ENCODE measurements at places on chromosomes 7 and 10.

DNA sequence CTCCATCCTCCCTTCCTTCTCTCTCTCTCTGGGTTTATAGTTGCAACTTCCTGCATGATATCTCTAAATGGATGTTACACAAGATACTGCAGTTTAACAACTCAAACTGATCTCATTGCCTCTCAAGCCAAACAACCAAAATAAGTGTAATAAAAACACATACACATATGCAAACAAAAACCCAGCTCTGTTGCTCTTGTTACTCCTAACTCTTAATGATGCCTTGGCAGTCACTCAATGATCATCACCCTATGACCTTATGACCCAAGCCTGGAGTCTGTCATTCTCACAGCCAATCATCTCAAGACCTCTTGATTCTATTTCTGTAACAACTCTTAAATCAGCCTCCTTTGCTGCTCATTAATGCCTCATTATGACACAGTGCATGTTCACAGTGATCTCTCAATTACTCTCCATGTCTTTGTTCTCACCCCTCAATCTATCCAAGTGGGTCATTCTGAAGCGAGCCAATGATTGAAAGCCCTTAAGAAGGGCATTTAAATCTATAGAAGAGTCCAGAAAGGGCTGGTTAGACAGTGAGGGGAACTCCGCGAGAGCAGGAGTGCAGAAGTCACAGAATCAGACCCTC is 210.9 kb downstream of the INHBA start:
- no peak for DNase-seq

DNA sequence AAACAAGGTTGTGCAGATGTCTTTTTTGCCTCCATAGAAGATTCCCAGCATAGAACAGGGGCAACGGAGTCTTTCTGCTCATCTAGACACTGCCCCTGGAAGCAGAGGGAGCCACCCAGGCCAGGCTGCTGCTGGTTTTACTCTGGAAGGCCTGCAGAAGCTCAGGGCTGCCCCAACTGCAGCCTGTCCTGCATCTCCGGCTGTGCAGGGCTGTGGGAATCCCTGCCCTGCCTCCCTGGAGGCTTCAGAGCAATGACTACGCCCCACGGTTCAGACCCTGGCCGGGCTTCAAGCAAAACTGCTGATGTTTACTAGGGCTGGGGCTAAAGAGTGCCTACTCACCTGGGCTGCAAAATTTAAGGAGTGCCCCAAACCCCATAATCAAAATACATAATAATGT is 43.9 kb downstream of the GHRHR start:
- DNase-seq, result no peak

DNA sequence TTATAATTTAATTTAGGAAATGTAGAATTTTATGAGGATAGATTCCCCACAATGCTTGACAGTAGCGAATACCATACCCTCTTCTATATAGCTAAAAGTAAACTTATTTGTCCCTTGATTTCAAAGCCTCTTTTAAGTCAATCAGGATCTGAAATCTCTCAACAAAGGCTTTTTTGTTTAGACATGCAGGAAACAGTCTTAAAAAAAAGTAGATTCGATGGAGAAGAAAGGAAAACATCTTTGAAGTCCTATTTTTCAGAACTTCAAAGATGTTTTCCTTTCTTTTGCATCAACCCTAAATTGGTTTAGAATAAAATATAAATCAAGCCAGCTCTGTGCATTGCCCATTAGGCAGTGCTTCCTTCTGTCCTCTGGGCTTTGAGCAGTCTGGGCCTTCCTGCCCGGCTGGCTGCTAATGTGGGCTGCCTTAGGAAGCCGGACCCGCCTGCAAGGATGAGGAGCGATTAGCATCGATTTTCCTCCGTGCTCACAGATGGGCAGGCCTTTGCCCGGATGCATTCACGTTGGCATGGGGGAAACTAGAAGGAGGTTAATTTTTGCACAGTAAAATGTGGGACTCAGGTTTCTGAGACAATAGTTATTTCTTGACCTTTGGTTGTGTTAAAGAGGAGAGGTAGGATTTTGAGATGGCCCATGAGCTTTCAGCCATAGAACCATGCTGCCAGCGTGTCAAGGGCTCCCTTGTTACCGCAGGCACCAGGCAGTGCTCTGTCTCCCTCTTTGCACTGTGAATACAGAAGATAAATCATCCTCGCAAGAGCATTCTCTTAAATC is 15.5 kb downstream of the MSRB2 start:
- no peak for DNase-seq

GRCh38 chr7:134908289-134908688 is 78.0 kb upstream of the AGBL3 start:
- DNase-seq, result no peak

GRCh38 chr7:121278120-121279021 is 50.4 kb upstream of the WNT16 start:
- no peak for DNase-seq

- no peak for DNase-seq
Measured at GRCh38 chr7:104054362-104054761, 64.9 kb upstream of the RELN start.

DNA sequence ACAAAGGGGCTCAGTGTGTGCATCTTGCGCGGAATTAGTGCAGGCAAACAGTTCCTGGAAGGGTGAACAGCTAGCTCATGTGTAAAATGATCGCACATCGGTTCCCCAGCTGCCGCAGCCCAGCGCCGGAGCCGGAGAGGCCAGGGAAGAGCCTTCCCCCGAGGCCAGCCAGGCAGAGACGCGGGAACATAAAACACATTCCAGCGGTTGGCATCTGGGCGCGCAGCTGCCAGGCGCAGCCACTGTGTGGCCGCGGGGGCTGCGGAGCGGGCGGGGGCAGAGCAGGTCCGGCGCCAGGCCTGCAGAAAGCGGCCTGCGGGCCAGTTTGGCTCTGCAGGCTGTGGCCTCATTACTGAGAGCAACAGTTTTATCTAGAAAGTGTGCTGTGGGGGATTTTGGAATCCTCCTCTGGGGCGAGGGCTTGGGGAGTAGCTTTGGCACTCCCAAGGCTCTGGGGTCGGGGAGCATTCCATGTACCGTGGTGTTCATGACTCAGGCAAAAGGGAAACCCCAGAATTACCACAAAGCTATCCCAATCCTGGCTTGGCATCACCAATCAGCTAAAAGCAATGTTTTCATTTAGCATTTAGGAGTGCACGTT is 74.3 kb downstream of the SAMD9 start:
- DNase-seq, result no peak

GRCh38 chr10:4315551-4315950 is 510.5 kb upstream of the AKR1E2 start:
- DNase-seq, result no peak

- DNase-seq, result no peak
Measured at GRCh38 chr10:12389154-12389734, 39.9 kb downstream of the CAMK1D start.

GRCh38 chr7:152733286-152733934 is 26.1 kb upstream of the ACTR3B start:
- DNase-seq, result no peak

GRCh38 chr7:142158736-142159496 is 47.4 kb downstream of the MGAM2 start:
- DNase-seq, result no peak

DNA sequence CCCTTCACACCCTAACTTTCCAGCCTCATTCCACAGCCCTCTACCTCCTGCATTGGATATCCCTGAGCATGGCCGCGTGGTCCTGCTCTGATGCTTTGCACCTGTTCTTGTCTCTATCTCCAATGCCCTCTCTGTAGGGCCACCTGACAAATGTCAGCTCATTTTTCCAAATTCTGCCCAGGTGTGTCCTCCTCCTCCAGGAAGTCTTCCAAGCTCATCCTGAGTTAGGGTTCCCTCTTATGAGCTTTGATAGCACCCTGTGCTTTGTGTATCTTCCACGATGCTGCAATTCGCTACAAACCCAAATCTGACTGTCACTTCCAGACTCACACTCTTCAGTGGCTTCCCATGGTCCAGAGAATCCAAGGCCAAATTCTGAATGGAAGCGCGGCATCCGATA is 14.7 kb upstream of the SLC35B4 start:
- DNase-seq, result no peak

- no peak for DNase-seq
Measured at GRCh38 chr10:46080886-46081285, 34.8 kb upstream of the MSMB start.

DNA sequence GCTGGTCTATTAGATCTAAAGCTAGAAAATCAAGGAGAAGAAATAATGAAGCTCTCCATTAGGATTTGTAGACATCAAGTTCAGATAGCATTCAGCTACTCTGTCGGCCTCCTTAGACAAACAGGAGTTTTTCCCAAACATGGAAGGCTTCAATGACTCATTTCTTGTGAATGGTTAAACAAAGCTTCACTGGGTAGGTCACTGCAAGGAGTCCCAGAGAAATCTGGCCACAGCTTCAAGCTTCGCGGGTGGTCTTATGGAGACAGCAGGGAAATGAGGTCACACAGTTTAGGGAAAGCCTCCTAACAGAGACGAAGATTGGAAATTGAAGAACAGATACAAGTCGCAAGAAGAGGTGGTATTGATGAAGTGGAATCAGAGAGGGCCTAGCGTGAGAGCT is 22.6 kb upstream of the LRRC72 start:
- no peak for DNase-seq

GRCh38 chr10:77555591-77556212 is 81.9 kb downstream of the KCNMA1 start:
- DNase-seq, result no peak

DNA sequence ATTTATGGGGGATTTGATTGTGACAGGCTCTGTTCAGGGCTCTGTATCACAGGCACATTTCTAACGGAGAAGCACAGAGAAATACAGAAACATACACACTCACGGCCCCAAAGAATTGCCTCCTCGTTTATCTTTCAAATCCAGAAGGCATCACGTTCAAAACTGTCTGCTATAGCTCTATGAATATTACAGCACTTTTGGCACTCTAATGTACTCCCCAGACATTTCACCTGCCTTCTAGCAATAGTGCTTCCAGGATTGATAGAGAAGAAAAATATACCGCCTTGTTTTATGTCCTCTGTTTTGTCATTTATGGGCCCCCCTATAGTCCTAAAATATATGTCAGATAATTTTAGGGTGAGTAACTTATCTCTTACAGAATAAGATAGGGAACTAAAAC is 947.5 kb downstream of the ANKRD7 start:
- DNase-seq, result no peak

DNA sequence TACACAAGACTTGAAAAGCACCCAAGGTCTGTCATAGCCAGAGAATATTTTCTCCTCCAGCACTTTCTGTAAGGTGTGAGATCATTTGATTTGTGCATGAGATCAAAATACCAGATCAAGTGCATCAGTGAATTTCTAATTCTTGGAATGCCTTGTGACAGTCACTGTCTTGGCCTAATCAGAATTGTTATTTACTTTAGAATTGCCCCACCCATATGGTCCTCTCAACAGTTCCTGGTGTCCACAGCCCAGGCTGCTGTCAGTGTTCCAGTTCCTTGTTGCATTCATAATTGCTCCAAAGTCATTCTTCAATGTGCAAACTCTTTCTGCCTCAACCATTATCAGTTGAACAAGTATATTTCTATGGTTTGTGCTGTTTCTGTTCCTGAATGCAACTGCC is 770.2 kb downstream of the NRG3 start:
- no peak for DNase-seq

DNA sequence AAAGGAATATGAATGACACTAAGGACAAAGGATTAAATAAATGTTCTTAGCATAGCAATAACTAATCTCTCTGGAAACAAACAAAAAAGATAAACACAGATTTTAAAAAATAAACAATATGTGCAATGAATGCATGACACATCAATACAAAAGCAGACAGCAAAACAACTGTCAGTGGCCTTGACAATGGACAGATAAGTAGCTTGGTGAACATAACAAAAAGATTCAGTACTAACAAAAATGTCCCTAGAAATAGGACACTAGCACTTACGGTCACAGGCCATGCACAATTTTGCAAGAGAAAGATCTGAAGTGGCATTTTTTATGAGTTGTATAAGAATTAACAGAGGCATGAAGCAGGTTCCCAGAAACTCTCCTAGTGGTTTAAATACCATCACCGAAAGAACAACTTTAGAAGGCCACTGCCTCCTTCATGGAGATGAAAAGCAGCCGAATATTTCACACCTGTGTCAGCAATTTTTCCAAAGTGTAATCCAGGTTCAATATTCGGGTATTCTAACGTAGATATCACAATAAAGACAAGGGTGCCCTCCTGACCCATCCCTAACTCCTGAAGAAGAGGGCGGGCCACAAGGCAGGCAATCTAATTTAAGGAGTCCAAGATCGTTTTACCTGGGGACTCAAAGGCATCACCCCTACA is 231.3 kb upstream of the MKLN1 start:
- DNase-seq, result no peak

DNA sequence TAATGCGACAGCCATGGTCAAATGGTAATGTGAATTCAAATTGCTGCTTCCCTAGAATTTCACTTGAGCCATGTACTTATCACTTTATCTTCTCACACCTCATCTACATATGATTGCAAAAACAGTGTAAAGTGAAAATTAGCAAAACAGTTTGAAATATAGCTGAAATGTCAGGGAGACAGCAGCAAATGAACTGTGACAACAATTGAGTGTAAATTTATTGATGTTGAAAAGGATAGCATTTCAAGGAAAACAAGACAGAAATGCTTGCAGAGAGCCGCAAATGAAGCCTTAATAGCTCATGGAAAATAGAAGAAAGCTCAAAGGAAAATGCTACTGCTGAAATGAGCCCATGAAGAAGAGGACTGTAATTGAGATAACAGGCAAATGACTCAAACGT is 516.2 kb upstream of the POT1 start:
- no peak for DNase-seq

DNA sequence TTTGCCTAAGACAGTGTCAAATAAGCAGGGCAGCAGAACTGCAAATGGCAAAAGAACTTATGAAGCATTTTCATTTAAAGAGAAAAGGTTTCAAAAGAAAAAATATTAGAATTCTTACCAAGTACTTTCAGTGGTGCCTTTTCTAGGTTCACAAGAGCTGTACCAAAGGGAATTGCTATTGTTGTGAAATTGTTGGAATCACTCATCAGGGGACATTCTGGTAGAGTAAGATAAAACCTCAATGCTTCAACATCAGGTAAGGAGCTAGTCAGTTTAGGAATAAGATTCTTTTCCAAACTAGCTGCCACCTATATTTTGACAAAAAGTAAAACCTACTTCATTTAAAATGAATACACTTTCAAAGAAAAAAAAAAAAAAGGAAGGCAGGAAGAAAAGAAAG is 85.0 kb downstream of the HERC4 start:
- DNase-seq, result no peak

GRCh38 chr10:130751106-130751840 is 560.2 kb downstream of the TCERG1L start:
- DNase-seq, result no peak

DNA sequence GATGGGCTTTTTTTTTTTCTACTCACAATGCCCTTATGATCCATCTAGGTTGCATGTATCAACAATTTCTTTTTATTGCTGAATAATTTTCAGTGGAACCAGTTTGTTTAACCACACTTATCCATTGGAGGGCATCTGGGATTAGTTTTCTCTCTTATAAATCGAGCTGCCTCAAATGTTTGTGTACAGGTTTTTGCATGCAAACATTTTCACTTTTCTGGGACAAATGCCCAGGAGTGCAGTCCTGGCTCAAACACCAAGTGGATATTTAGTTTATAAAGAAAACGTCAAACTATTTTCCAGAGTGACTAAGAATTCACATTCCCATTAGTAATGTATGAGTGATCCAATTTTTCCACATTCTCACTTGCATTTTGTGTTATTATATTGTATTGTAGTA is 313.4 kb downstream of the CXCL12 start:
- no peak for DNase-seq

All from activated CD4-positive, alpha-beta T cell treated with anti-CD3 and anti-CD28 coated beads, Interleukin-2, amount 50 U/mL, for 24 hours (primary cell).